NCI-H1694 treated with DMSO at 0.1 percent for 48 hours (cell line): ENCODE measurements at places on chromosomes 13 and 19.

DNA sequence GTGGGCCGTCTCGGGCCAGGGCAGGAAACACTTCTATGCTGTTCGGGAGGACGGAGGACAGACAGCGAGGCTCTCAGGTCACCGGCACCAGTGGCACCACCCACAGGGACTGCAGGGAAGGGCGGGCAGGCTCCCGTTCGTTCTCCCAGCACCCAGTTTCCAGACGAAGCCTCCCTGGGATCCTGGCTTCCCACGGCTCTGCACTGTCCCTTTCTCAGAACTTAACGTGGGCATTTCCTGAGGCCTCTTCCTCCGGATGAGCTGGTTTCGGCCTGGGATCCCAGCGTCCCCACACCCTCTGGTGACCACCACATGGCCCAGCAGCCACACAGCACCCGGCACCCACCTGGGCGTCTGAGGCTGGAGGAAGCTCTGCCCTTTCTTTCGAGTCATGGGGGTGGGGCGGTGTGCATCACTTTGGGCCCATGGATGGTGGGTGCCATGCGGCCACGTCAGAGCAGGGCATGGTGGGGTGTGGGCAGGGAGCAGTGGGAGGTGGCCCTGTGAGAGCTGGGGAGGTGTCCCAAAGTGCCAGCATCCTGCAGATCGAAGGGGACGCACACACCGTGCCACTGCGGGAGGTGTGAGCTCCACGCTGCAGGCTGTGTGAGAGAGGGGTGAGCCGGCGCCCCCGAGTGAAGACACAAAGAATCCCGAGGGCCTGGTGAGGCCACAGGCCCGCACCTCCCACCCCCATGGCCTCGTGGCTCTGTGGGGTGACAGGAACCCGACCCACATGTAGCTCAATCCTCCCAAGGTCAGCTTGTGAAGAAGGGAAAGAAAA is 38.7 kb upstream of the GRTP1 start:
- no peak for DNase-seq

DNA sequence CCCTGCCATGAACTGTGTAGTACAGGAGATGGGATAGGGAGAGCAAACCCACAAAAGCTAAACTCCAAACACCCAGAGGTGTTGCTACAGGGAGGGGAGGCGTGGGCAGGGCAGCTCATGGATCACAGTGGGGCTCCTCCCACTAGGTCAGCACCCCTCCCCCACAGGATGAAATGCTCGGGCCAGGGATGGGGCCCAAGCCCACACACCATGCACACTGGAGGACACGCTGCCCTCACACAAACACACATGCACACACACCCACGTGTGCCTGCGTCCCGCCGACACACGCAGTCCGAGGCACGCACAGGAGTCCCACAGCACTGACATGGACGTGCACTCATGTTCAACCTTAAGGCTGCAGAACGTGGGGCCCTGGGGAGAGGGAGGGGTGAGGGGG is 6.0 kb upstream of the CCNP start:
- no peak for DNase-seq

- no peak for DNase-seq
Observed at GRCh38 chr13:51663973-51664957, 80.0 kb downstream of the WDFY2 start.

DNA sequence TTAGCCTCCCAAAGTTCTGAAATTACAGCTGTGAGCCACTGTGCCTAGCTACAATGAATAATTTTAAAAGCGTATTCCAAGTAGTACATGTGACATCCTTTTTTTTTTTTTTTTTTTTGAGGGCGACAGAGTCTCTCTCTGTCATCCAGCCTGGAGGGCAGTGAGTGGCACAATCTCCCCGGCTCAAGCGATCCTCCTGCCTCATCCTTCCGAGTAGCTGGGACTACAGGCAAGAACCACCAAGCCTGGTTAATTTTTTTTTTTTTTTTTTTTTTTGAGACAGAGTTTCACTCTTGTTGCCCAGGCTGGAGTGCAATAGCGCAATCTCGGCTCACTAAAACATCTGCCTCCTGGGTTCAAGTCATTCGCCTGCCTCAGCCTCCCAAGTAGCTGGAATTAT is 3.8 kb upstream of the PRR12 start:
- no peak for DNase-seq

GRCh38 chr13:99809926-99810325 is 161.6 kb downstream of the ZIC5 start:
- DNase-seq, result no peak

GRCh38 chr13:27283906-27284493 is 13.4 kb downstream of the RASL11A start:
- no peak for DNase-seq

GRCh38 chr19:40641281-40641680 is 40.1 kb downstream of the LTBP4 start:
- DNase-seq, result no peak

DNA sequence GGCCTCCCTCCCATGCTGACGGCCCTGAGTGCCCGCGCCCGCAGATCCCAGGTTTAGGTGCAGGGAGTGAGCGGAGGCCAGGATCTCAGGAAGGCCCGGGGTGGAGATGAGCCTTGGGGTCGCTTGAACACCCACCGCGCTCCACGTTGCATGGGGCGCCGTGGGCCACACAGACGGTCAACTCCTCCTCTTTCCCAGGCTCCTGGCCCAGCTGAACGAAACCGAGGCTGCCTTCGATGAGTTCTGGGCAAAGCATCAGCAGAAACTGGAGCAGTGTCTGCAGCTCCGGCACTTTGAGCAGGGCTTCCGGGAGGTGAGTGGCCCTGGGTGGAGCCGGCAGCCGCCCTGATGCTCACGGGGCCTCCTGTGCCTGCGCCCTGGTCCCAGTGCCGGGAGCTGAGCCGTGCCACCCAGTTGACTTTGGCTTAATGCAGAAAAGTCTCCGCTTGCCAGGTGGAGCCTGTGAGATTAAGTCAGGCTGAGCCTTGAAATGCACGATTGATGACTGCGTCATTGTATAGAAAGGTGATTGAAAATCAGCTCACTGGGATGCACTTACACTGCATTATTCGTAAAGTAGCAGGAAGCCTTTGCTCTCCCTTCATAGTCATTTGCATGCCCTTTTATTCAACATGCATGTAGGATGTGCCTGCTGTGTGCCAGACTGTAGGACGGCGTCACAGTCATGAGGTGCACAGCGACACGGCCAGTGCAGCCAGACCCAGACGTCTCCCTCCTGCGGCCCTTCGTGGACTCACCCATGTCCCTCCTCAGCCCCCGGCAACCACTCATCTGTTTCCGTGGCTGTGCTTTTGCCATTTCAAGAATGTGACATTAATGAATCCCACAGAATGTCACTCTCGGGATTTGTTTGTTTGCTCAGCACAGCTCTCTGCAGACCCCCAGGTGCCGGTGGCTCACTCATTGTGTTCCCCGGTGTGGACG is 35.5 kb upstream of the F7 start:
- DNase-seq, result no peak

DNA sequence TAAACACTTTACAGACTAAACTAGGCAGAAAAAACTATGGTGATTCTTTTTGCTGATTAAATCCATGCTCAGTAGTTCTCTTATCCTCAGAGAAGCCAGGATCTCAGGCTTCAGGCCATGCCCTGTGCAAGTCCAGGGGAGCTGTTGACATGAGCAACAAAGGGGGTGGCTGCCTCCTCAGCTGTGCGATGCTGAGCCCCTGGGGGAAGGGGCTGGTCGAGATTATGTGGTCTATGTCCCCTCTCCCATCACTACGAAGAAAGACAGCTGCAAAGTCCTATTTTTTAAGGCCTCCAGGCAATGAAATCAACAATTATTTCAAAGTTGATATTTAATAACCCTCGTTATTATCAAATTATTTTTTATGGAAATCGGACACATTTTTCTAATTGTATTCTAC is 37.0 kb downstream of the IRS2 start:
- no peak for DNase-seq

GRCh38 chr19:17423429-17424208 is 3.8 kb downstream of the MVB12A start:
- no peak for DNase-seq

DNA sequence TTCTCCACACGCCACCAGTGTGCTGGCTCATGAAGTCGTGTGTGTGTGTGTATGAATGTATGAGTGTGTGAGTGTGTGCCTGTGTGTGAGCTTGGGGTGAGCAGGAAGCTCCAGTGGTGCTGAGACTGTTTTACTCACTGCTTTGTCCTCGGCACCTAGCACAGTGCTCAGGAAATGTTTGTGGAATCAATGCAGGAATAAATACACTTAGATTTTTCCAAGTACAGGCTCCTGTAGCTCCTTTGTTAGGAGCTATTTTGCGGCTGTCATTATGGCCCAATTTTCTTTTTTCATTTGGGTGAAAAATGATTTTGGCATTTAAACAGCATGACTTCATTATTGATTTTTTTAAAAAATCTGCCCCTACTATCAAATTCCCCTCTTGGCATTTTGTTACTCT is 193.5 kb upstream of the KL start:
- no peak for DNase-seq

DNA sequence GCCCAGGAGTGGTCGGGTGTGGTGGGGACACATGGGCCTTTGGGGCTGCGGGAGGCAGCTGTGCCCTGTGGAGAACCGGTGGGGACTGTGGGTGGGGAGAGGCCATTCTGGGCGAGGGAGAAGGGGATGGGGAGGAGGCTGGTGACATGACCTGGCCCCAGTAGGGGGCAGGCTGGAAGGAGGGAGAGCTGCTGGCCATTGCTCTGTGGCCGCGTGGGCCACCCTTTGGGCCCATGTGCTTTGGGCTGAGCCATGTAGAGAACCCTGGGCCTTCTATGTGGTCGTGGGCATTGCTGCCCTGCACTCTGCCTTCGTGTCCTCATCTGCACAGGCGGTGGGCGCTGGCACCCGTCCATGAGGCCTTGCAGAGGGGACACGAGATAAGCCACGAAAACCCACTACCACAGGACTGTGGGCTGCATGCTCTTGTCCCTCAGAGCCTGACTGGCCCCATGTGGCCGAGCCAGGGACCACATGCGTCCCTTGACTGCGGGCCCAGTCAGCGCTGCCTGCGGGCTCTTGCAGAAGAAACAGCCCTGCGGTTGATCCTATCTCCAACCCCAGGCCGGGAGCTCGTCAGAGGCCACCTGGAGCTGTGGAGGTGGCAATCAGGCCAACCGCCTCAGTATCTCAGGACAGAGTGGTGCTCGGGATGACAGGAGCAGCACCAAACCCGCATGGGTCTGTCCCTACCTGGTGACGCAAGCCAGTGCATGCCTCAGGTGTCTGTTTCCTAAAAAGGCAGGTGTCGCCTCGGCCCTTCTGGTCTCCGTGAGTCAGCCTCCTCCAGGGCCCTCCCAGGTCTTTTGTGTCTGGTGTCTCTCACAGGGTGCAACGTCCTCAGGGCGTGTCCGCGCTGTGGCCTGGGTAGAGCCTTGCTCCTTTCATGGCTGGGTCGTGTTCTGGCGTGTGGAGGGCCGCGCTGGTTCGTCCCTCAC is 14.3 kb downstream of the FZR1 start:
- DNase-seq, result no peak

GRCh38 chr19:3625996-3626472 is 556 bp downstream of the CACTIN start:
- no peak for DNase-seq

DNA sequence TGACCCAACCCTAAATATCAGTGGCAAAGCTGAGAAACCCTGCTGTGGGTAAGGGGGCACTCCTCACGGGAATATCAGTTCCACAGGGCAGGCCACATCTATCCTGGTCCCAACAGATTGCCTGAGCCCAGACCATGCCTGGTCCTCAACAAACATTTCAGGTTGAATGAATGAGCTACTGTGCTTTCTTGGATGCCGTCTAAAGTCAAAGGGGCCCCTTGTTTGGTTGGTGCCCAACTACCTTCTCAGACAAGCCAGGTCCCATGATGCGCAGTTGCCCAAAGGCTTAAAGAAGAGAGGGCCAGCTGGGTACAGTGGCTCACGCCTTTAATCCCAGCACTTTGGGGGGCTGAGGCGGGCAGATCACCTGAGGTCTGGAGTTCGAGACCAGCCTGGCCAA is 2.4 kb downstream of the DPP9 start:
- DNase-seq, result no peak

GRCh38 chr13:85074543-85075313 is 724.5 kb downstream of the SLITRK6 start:
- DNase-seq, result no peak
